ENCODE measurements at places on chromosomes 4 and X. TPM values are rescaled to one million over a fixed set of nuclear protein-coding genes. Genes with fewer than 3 reads are reported as not detected.

Gene CLIC2
- 0.56 TPM for total RNA-seq

Gene SPATA4
- total RNA-seq, result not detected

Gene CRLF2
- 0.54 TPM for total RNA-seq

Gene HSFX2
- 1.0 TPM for total RNA-seq

- no peak for DNase-seq
These were observed 2211.3 kb downstream of the PCDH7 start for GRCh38 chr4:32931475-32931874.

DNA sequence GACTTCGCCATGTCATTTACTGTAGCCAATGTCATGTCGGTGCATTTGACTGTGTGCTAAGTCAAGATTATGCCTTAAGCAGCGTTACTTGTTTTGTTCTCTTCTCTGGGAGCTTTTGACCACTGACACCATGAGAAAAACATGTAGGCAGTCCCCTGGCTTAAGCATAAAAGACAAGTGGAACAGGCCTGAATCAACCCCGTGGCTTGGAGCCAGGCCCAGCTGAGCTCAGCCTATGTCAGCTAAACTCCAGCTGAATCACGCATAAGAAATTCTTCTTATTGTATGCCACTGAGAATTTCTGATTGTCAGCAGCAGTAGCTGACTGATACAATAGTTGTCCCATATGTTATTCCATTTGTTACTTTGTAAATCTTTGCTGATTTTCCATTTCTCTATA lies 261.9 kb downstream of the CBLL2 start:
- DNase-seq, result no peak

DNA sequence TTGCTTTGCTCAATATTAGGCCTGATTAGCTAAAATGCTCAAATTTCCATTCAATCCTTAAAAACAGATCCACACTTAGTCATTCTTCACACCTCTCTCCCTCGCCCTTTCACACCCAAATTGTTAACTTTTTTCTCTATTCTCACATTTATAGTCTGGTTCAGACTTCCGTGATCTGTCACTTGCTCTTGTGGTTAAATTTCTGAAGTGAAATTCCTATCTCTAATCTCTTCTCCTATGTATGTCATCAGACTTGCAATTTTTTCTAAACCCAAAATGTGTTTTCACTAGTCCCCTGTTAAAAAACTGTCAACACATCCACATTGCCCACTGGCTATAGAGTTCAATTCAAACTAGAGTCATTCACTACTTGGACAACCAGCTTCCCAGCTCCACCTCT lies 63.2 kb downstream of the SNCA start:
- no peak for DNase-seq

DNA sequence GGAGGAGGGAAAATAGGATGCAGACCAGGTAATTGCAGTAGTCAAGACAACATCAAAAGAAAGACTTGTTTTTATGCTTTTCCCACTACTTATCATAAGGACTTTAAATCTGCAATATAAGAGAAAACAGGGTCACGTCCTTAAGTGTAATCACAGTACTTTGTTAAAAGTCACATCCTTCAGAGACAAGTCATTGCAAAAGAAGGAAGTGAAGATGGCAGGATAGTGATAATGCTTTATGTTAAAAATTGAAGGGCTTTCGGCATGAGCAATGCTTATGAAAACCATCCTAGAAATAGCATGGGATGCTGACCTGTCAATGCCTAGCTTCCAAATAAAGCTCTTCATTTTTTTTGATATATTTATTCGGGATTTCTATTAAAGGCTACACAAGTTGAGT lies 110.2 kb upstream of the TENM3 start:
- DNase-seq, result no peak

DNA sequence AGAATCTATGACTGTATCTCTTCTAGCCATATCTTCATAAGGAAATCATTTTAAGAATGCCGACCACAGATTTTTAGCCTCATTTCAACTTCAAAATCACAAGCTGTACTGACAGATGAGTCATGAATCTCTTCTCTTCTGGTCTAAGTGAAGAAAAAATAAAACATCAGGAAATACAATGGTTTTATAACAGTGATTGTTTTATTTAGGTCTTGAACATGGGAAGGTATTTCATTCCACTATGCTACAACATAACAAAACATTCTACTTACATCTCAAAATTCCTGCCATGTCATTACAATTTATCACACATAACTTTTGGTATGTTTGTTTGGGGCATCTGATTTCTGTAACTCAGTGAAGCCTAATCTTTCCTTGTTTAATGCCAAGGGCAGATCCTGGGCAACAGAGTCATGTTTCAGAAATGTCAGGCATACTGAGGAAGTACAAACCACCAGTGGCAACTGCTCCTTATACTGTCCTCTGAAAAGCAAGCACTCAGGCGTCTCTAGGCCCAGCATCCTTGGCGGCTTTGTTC lies 325.0 kb downstream of the PDHA2 start:
- DNase-seq, result no peak

GRCh38 chr4:99205153-99205979 lies 13.7 kb downstream of the ADH6 start:
- no peak for DNase-seq

DNA sequence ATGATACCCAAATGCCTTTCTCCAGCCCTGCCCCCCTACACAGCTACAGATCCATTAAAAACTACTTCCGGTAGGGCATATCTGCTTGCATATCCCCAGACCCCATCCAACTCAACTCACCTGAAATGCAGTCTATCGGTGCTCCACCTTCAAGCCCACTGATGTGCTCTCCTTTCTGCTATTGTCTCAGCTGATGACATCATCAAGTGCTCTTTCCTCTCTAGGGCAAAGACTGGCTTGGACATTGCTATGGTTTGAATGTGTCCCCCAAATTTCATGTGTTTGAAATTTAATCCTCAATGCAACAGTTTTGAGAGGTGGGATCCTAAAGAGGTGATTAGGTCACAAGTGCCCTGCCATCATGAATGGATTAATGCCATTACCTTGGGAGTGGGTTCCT lies 212.4 kb downstream of the RELL1 start:
- no peak for DNase-seq

GRCh38 chr4:124535003-124535402 lies 177.5 kb downstream of the ANKRD50 start:
- DNase-seq, result no peak

GRCh38 chr4:75338352-75338880 lies 175.8 kb downstream of the RCHY1 start:
- DNase-seq, result no peak
